ENCODE measurements at places on chromosomes 12 and 14.
A peak's percentile ranks its signal among the peaks of the same experiment; 100 is the strongest.

GRCh38 chr12:29208060-29208459, 59.0 kb downstream of the FAR2 start:
- DNase-seq, result no peak

GRCh38 chr14:55580470-55581341, 699 bp downstream of the KTN1 start:
- peak; percentile 46 for DNase-seq

DNA sequence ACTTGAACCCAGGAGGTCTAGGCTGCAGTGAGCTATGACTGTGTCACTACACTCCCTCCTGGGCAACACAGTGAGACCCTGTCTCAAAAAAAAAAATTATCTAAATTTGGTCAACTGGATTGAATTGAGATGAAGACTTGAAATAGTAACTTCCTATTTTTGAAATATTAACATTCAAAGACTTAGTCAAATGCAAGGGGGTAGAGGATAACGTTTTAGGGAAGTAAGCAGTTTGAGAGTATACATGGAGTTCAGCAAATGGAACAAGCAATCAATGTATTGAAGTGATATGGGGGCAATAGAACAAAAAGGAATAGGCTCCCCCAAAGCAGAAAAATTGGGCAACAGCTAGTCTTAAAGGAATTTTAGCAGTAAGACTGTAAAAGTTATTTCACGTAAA, 4.6 kb upstream of the MFAP5 start:
- DNase-seq, result no peak

DNA sequence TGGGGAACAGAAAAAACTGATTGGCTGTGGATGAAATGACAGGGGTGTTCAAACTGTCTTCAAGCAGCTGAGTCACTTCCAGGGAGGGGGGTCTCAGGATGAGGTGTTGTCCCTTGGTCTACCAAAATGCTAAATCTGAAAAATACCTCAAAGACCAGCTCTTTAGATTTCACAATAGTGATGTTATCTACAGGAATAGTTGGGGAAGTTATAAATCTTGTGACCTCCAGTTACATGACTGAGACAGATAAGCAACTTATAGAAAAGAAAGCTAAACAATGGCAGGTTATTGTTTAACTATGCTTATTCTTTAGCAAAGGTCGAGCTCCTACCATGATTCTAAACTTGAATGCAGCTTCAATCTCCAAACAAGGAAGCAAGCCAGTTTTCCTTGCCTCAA, 125.4 kb downstream of the SYT10 start:
- DNase-seq, result no peak

DNA sequence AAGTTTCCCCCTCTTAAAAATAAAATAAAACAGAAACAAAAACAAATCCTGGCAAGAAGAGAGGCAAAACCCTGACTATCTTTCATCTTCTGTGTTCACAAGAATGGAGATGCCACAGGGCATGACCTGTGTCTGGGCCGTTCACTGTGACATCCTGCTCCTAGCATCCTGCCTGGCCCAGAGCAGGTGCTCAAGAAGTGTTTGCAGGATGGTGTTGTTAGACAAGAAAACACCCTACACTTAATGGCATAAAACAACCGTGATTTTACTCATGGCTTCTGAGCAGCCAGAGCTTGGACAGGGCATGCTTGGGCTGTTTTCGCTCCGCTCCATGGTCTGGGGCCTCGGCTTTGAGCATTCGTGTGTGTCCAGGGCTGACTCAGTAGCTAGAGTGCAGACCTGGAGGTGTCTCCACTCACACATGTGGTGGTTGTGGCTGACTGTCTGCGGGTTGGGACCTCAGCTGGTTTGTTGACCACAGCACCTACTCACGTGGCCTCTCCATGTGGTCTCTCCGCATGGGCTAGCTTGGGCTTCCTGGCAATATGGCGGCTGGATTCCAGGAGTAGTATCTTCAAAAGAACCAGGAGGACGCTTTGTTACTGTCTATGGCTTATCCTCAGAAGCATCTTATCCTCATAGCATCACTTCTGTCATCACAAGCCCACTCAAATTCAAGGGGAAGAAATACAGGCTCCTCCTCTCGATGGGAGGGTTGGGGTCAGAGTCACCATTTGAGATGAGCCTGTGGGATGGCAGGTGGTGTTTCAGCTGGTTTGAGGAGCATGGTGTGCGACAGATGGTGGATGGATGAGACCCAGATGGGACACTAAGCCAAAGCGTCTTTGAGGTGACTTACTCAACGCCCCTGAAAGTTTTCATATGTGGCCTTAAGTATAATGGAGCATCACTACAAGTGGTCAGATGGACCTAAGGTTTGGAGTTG, 33.2 kb upstream of the FZD10 start:
- no peak for DNase-seq

DNA sequence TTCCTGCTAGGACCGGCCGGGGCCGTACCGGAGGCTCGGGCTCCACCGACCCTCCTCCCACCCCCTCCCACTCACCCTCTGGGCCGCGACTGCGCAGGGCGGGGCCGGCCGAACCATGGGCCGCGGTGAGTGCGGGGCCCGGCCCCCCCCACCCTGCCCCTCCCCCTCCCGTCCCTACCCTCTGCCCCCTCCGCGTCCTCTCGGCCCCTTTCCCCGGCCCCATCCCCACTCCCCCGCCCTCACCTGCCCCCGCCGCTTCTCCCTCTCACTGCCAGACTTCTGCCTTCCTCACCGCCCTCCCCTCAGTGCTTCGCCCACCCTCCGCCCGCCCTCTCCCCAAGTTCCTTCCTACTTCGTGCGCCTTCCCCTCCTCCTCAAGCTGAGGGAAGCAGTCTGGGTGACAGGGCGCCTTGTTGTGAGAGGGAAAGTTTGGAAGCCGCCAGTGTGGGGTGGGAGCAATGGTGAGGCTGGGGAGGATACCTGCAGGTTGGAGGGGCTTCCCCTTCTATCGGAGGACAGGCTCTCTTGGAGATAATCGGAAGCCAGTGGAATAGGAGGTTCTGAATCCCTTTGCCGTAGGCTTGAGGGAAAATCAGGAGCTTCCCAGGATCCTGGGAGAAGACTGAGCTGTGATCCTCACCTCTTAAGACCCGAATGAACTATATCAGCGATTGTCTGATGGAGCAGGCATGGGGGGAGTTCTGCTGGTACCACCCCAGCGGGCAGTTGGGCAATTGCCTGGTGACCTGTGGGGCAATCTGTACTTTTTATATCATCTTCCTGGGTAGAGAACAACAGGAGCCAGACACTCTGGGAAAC, 472 bp downstream of the MBD6 start:
- peak; percentile 49 for DNase-seq

DNA sequence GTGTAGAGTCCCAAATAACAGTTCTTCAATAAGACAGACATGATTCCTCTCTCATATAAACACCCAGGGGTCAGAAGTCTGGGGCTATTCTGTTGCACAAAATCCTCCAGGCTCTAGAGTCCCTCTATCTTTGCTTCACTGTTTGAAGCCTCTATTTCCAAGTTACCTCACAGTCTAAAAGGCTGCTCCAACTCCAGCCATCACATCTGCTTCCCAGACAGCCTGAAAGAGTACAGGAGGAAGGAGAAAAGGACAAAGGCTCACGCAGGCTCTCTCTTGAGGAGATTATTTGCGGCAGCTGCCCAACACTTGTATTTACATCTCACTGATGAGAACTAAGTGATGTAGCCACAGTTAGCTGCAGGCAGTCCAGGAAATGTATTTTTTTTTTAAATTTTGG, 6.4 kb downstream of the PAPLN start:
- no peak for DNase-seq

- DNase-seq, result no peak
Measured at GRCh38 chr12:23831739-23832138, 117.7 kb downstream of the SOX5 start.

DNA sequence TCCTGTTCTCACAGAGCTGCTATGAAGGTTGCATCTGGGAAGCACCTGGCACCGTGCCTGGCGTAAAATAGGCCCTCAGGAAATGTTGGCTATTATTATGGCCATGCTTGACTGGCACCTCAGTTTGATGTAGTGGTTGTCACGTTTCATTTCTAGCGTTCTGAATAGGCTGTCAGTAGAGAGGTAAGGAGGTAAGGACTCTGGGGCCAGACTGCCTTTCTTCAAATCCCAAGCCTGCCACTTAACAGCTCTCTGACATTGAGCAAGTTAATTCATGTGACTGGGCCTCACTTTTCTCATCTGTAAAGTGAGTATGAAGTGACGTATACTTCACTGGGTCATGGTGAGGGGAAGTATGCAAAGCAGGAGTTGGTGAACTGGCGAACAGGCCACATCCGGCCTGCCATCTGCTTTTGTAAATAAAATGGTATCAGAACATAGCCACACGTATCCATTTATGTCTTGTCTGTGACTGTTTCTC, 196.2 kb downstream of the CACNA1C start:
- no peak for DNase-seq

DNA sequence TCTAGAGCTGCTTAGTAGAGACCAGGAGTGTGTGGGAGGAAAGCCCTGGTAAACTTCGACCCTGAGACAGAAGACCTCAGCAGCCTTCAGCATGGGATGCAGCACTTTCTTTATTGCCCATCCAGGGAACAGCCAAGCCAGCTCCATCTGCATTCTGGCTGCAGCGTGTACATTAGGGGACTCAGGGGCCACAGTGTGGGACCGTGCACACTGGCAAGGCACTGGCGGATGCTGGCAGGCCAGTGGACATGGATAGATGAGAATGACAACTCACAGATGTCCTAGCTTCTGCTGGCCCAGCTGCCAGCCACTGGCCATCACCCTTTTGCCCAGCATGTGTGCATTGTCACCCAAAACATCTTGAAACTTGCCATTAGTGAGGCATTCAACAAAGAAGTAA, 12.5 kb downstream of the PLD4 start:
- DNase-seq, result no peak

DNA sequence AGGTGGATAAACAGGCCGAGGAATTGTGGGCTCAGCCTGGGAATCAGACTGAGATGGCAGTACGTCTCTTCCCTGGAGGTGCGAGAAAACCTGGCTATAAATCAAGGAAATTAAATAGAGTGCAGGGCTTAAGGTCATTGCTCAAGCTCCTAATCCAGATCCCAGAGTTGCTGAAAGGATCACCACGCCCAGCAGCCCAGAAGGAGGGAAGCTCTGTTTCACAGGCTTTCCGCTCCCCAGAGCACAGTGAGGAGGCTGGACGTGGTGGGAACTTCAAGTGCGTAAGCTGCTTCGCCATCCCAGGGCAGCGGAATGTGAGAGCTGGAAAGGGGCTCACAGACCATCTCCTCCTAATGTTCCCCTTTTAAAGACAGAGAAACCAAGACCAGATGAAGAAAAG, 651.6 kb upstream of the TBX3 start:
- no peak for DNase-seq

GRCh38 chr12:91511795-91512420, 329.3 kb upstream of the DCN start:
- no peak for DNase-seq

DNA sequence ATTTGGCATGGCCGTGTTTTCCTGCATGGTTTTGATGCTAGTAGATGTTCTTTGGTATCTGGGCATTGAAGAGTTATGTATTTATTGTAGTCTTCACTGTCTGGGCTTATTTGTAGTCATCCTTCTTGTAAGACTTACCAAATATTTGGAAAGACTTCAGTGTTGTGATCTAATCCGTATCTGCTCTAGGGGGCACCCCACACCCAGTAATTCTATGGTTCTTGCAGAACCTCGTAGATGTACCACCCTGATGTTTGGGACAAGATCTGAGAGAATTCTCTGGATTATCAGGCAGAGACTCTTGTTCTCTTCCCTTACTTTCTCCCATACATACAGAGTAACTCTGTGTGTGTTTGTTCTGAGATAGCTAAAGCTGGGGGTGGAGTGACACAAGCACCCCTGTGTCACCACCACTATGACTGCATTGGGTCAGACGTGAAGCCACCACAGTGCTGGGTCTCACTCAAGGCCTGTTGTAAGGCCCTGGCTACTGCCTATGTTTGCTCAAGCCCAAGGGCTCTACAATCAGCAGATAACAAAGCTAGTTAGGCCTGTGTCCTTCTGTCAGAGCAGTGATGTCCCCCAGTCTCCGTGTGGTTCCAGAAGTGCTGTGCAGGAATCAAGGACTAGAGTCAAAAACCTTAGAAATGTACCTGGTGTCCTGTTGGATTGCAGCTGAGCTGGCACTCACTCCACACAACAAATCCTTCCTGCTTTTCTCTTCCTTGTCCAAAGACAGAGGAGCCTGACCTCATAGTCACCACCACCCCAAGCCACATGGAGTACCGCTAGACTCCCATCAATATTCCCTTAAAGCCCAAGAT, 9.6 kb downstream of the RDH16 start:
- DNase-seq, result peak; percentile 63

GRCh38 chr12:100672075-100672592, 98.7 kb downstream of the GAS2L3 start:
- peak; percentile 42 for DNase-seq

- DNase-seq, result no peak
Measured at GRCh38 chr12:45166056-45166455, 49.8 kb upstream of the ANO6 start.

DNA sequence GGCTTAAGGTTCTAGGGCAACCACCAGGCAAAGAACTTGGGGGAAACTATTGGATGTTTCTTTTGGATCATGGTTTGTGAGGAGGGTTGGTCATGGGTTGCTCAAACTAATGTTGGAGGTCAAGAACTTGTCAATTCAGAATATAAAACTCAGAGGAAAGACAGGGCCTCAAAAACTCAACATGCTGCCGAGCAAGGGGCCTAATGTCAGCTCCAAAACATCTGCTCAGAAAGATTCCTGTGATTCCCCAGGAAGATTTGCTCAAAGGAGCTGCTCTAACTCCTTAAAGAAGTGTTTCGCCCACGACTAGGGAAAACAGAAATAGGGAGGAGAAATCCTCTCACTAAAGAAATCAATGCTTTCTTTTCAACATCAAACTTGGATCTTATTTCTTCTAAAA, 3.7 kb upstream of the IGF1 start:
- DNase-seq, result no peak

DNA sequence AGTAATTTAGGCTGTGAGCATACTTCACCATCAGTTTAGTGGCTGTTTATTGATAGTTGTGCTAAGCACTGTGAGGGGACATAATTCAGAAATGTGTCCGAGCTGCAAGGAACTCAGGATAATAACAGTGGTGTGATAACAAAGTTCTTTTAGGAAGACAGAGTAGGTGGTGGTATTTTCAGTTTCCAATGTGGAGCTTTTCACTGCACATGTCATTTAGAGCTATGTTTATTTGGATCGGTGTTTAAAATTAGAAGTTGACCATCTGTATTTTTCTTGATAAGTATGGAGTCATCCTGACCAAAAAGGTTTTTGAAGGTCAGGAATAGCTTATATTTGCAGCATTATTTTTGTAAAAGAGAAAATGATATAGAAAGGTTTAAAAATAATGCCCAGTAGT, 443.5 kb downstream of the TMTC2 start:
- no peak for DNase-seq

GRCh38 chr12:102374190-102374589, 106.2 kb downstream of the IGF1 start:
- DNase-seq, result no peak

- no peak for DNase-seq
Measured at GRCh38 chr12:42696406-42697149, 107.0 kb upstream of the PRICKLE1 start.

DNA sequence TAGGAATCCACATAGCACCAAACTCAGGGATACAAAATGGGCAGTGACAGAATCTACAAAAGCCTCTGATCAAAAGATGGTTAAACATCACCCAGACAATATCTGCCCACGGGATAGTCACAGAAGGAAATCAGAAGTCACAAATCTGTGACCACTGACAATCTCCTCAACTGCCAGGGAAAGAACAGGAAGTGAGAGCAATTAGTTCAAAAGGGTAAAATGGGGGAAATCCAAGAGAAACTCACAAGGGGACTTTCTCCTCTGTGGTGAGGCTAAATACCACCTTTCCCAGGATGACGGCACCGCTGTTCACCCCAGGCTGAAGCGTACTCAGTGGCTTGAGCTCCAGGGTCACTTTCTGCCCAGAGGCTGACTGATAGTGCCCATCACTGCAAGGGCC, 10.7 kb downstream of the TTC5 start:
- no peak for DNase-seq

GRCh38 chr14:23829736-23830471, 123.7 kb upstream of the DHRS4 start:
- DNase-seq, result peak; percentile 81

Data from HT-29 (cell line).